ENCODE measurements at places on chromosomes 2 and 18. TPM values are rescaled to one million over a fixed set of nuclear protein-coding genes. Genes with fewer than 3 reads are reported as not detected.

The RAB31 gene
- polyA plus RNA-seq: 16.3 TPM

The KHK gene
- 4.1 TPM for polyA plus RNA-seq

The FIGN gene
- 0.71 TPM for polyA plus RNA-seq

The NDC80 gene
- 1.7 TPM for polyA plus RNA-seq

The SLC16A14 gene
- 125 TPM for polyA plus RNA-seq

The UCN gene
- 3.1 TPM for polyA plus RNA-seq

The CHRNG gene
- polyA plus RNA-seq: not detected

The SLC4A3 gene
- polyA plus RNA-seq: 25.3 TPM

The ASIC4 gene
- polyA plus RNA-seq: 8.9 TPM

The RPS27A gene
- polyA plus RNA-seq: 1,842 TPM

The FASTKD2 gene
- 56.1 TPM for polyA plus RNA-seq

The VWC2L gene
- polyA plus RNA-seq: 0.31 TPM

The DOK6 gene
- polyA plus RNA-seq: 7.4 TPM

The KIAA2012 gene
- polyA plus RNA-seq: not detected

The CHST9 gene
- polyA plus RNA-seq: 0.32 TPM

The SETBP1 gene
- 13.7 TPM for polyA plus RNA-seq

The NRP2 gene
- 28.2 TPM for polyA plus RNA-seq

The MDH1B gene
- polyA plus RNA-seq: 17.8 TPM

The RIT2 gene
- 1.1 TPM for polyA plus RNA-seq

The CAPN13 gene
- not detected for polyA plus RNA-seq

The ST8SIA5 gene
- polyA plus RNA-seq: 0.93 TPM

The EHD3 gene
- 3.5 TPM for polyA plus RNA-seq

The PLA2R1 gene
- 0.94 TPM for polyA plus RNA-seq

The IL18RAP gene
- polyA plus RNA-seq: not detected

The SMYD1 gene
- not detected for polyA plus RNA-seq

The LYPD6 gene
- 2.3 TPM for polyA plus RNA-seq

The ANO7 gene
- not detected for polyA plus RNA-seq

The APCDD1 gene
- polyA plus RNA-seq: 1.1 TPM

The L3MBTL4 gene
- polyA plus RNA-seq: 0.16 TPM

The SMARCAL1 gene
- polyA plus RNA-seq: 14.7 TPM

The ALLC gene
- polyA plus RNA-seq: not detected

The NDUFAF7 gene
- polyA plus RNA-seq: 127 TPM

The CDK15 gene
- polyA plus RNA-seq: 0.09 TPM

The ABHD1 gene
- not detected for polyA plus RNA-seq

The GCG gene
- not detected for polyA plus RNA-seq

The CAD gene
- polyA plus RNA-seq: 14.2 TPM

The PARD3B gene
- polyA plus RNA-seq: 0.36 TPM

The TSPYL6 gene
- polyA plus RNA-seq: not detected

The CDK5R2 gene
- 3.1 TPM for polyA plus RNA-seq

The FBXO48 gene
- polyA plus RNA-seq: 0.45 TPM

The DSG1 gene
- polyA plus RNA-seq: not detected

The LYG1 gene
- 6.8 TPM for polyA plus RNA-seq

The CFAP53 gene
- polyA plus RNA-seq: 0.26 TPM

The ZC3H6 gene
- polyA plus RNA-seq: 6.1 TPM

The SH3BP4 gene
- 3.1 TPM for polyA plus RNA-seq

The RGPD4 gene
- 0.26 TPM for polyA plus RNA-seq

The TWIST2 gene
- polyA plus RNA-seq: not detected

The TYMS gene
- polyA plus RNA-seq: 1.9 TPM

The SERPINB11 gene
- polyA plus RNA-seq: not detected

Measured in neural cell (in vitro differentiated cells).